GM10248 (cell line): ENCODE measurements at places on chromosomes 16 and 17.

GRCh38 chr16:66899310-66899944 is 19.1 kb downstream of the PDP2 start:
- DNase-seq: no peak

- DNase-seq: no peak
Measured at GRCh38 chr17:64148017-64148631, 18.2 kb upstream of the ERN1 start.

GRCh38 chr17:72702136-72702735 is 390.3 kb downstream of the SLC39A11 start:
- DNase-seq: no peak

- no peak for DNase-seq
Measured at GRCh38 chr17:1171953-1172352, 7.8 kb downstream of the ABR start.

- DNase-seq: no peak
Measured at GRCh38 chr16:81484908-81485624, 40.5 kb downstream of the CMIP start.

GRCh38 chr17:21131137-21131536 is 4.4 kb downstream of the DHRS7B start:
- no peak for DNase-seq

GRCh38 chr16:19717314-19717713 is 713 bp downstream of the KNOP1 start:
- DNase-seq: no peak

- no peak for DNase-seq
Measured at GRCh38 chr17:31738067-31738466, 121.0 kb downstream of the COPRS start.

- DNase-seq: peak; percentile 48
Measured at GRCh38 chr16:77584205-77584859, 138.0 kb upstream of the NUDT7 start.

DNA sequence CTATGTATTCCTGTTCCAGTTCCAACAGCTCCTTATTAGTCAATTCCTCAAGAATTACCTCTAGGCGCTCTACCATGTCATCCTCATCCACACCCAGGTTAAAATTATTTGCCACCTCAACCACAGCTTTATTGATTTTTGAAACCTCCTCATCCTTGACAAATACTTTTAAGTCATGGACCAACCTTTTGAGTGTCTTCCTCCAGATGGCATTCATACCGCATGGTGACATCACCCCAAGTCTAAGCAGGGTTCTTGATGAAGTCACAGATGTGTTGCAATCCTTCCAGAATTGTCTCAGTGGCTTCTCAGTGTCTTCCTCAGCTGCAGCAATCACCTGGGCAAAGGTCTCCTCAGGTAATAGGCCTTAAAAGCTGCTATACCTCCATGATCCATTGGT is 40.1 kb downstream of the BCL7C start:
- DNase-seq: peak; percentile 1

- no peak for DNase-seq
Measured at GRCh38 chr17:75684924-75685323, 17.8 kb downstream of the SAP30BP start.

DNA sequence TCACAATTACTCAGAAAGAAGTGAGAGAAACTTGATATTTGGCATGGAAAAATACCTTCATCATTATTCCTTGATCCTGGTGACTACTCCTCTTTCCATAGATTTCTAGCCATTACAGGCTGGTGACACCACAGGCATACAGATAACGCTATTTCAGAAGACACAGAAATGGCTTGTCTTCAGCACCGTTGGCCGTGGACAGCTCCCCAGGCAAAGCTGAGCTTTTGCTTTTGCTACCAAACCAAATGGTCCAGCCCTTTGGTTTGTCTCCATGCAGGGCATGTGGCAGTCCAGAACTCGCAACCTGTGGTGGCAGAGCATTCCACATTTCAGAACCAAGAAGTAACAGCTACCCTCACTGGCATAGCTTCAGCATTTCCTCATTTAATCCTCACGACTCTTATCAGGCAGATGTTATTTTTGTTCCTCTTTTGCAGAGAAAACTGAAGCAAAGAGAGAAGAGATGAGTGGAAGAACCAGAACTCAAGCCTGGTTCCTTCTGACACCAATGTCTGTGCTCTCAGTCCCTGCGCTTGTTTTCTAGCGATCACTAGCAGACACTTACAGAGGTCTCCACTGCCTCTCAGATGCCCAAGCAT is 55.5 kb downstream of the HS3ST4 start:
- no peak for DNase-seq

GRCh38 chr16:68414581-68414980 is 33.7 kb downstream of the SMPD3 start:
- DNase-seq: no peak

- no peak for DNase-seq
Measured at GRCh38 chr16:84847564-84848355, 28.0 kb downstream of the CRISPLD2 start.

DNA sequence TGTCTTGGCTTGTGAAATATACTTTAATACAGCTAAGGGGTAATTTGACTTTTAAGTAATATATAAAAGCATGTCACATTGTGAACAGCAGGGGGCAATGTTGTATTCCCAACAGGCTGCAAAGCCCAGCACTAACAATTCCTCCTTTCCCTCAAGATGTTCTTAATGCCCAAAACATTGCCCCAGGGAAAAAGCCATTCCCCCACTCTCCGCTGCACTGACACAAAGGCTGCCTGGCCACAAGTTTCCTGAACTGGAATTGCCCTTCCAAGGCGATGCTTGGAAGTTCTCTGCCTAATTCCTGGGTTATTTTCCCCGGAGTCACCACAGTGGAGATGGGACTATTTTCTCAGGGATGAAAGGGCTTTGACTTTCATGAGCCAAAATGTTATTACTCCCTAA is 27.2 kb downstream of the CLEC16A start:
- peak; percentile 48 for DNase-seq

DNA sequence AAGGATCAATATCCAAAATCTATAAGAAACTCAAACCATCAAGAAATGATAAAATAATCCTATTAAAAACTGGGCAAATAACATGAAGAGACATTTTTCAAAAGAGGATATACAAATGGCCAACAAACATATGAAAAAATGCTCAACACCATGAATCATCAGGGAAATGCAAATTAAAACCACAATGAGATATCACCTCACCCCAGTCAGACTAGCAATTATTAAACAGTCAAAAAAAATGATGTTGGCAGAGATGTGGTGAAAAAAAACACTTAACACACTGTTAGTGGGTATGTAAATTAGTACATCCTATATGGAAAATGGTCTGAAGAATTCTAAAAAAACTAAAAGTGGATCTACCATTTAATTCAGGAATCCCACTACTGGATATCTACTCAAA is 379.0 kb upstream of the SOX9 start:
- DNase-seq: no peak

GRCh38 chr17:74198694-74199093 is 4.8 kb upstream of the RPL38 start:
- no peak for DNase-seq

DNA sequence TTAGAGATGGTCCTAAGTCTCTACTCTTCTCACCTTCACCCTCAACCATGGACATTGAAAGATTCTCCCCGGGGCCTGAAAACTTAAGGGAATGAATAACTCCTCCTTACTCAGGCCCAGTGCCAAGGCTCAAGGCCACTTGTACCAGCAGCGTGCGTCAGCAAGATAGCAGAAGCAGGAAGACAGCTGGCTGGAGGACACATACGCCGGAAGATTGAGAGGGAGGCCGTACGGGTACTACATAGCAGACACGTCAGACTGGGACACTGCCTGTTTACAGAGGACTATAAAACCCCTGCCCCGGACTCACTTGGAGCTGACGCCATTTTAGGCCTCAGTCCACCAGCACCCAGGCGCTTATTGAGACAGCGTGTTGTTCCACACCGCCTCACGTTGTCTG is 75.8 kb upstream of the MED13 start:
- DNase-seq: no peak
